K562 (cell line): ENCODE measurements at places on chromosomes 2 and 18.

DNA sequence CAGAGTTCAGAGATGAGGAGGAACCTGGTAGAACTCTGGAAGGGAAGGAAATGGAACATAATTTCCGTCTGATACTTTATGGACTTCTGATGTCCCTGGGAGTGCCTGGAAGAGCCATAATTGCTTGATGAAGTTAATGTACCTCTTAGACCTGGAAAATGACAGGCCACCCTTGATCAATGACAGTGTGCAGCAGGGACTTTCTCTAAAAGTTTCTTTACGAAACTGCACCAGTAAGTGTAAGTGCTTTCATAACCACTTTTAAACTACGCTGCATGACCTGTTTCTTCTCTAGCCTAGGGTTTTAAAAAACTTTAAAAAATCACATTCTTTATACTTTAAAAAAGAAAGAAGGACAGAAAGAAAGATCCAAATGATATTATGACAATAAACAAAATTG is 164.5 kb downstream of the LPIN1 start:
- DNase-seq, result no peak
- H3K36me3 ChIP-seq, result no peaks in the 10 kb centered on the region
- H3K27ac ChIP-seq, result no peak overlapping the region
- no peak overlapping the region for H3K4me3 ChIP-seq

DNA sequence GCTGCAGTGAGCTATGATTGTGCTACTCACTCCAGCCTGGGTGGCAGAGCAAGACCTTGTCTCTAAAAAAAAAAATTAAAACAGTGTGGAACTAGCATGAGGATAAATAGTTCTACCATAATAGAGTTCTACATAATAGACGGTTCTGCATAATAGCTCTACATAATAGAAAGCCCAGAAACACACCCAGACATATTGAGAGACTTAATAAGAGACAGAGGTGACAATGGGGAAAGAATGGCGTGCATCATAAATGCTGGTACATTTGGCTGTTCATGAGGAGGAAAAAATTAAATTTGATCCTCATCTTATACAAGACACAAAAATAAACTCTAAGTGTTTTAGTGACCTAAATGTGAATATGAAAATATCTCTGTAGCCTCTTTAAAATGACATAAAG is 58.5 kb downstream of the PTRHD1 start:
- no peak for DNase-seq
- H3K36me3 ChIP-seq, result peaks cover 3% of the 10 kb centered on the region; the same call in 1 of the 3 replicates
- no peak overlapping the region for H3K27ac ChIP-seq
- no peaks in the 10 kb centered on the region for H3K4me1 ChIP-seq
- H3K4me3 ChIP-seq, result no peak overlapping the region

- no peaks in the 10 kb centered on the region for H3K27me3 ChIP-seq
- DNase-seq, result no peak
- H3K4me1 ChIP-seq, result no peaks in the 10 kb centered on the region
- H3K36me3 ChIP-seq, result no peaks in the 10 kb centered on the region
Observed at GRCh38 chr2:138512672-138513071, 11.1 kb downstream of the SPOPL start.

DNA sequence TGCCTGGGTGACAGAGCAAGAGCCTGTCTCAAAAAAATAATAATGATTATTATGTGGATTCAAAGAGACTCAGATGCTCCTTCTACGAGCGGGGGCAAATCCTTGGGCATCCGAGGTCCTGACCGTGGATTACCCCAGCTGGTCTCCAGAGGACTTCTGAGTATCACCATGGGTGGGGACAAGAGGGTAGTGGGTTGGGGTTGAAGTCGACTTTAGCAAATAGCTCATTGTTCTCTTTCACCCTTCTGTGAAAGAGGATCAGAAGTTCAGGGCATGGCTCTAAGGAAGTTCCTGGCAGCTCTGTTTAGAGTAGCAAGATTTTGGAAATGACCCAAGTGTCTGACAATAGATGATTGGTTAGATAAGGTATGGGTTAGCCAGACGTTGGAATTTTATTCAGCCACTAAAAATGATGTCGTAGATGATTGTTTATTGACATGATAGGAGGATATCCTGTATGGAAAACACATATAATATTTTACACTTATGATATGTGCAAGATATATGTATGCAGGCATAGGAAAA is 59.0 kb upstream of the SPRED2 start:
- DNase-seq, result no peak
- H3K27ac ChIP-seq, result no peak overlapping the region
- peaks cover 9% of the 10 kb centered on the region; the same call in 2 of the 3 replicates for H3K4me1 ChIP-seq
- H3K4me3 ChIP-seq, result no peak overlapping the region

GRCh38 chr18:24922491-24922890 is 429.5 kb downstream of the ZNF521 start:
- no peak overlapping the region for H3K27ac ChIP-seq
- no peaks in the 10 kb centered on the region for H3K36me3 ChIP-seq
- no peak overlapping the region for H3K4me3 ChIP-seq
- no peak for DNase-seq
- H3K4me1 ChIP-seq, result no peaks in the 10 kb centered on the region
- H3K27me3 ChIP-seq, result no peaks in the 10 kb centered on the region; the same call in 1 of the 2 replicates

- H3K36me3 ChIP-seq, result no peaks in the 10 kb centered on the region
- no peak for DNase-seq
- no peak overlapping the region for H3K27ac ChIP-seq
- H3K27me3 ChIP-seq, result no peaks in the 10 kb centered on the region; the same call in 1 of the 2 replicates
- H3K4me3 ChIP-seq, result no peak overlapping the region
Observed at GRCh38 chr18:24725644-24726415, 265.4 kb downstream of the HRH4 start.

DNA sequence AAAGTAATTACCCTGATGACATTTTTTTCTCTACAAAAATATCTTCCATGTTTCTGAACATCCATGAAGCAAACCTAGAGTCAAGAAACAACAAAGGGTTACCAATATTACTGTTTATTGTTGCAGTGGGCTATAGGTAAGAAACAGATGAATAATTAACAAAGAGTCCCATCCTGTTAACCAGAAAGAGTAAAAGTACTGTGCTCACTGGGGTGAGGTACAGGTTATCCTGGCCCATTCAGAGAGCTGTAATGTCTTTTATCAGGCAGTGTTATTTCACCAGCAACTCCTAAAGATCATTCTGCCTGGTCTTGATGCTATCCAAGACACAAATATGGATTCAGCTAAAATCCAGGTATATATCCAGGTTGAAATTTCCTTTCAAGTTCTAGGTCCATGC is 754.9 kb downstream of the SATB2 start:
- H3K36me3 ChIP-seq, result no peaks in the 10 kb centered on the region
- H3K27me3 ChIP-seq, result no peaks in the 10 kb centered on the region
- H3K27ac ChIP-seq, result no peak overlapping the region
- no peaks in the 10 kb centered on the region for H3K4me1 ChIP-seq
- H3K4me3 ChIP-seq, result no peak overlapping the region
- DNase-seq, result no peak

- no peak overlapping the region for H3K4me3 ChIP-seq
- DNase-seq, result no peak
- no peaks in the 10 kb centered on the region for H3K4me1 ChIP-seq
- no peaks in the 10 kb centered on the region for H3K36me3 ChIP-seq
- no peak overlapping the region for H3K27ac ChIP-seq
- no peaks in the 10 kb centered on the region for H3K27me3 ChIP-seq
Observed at GRCh38 chr2:4618141-4618540, 914.8 kb downstream of the DCDC2C start.

DNA sequence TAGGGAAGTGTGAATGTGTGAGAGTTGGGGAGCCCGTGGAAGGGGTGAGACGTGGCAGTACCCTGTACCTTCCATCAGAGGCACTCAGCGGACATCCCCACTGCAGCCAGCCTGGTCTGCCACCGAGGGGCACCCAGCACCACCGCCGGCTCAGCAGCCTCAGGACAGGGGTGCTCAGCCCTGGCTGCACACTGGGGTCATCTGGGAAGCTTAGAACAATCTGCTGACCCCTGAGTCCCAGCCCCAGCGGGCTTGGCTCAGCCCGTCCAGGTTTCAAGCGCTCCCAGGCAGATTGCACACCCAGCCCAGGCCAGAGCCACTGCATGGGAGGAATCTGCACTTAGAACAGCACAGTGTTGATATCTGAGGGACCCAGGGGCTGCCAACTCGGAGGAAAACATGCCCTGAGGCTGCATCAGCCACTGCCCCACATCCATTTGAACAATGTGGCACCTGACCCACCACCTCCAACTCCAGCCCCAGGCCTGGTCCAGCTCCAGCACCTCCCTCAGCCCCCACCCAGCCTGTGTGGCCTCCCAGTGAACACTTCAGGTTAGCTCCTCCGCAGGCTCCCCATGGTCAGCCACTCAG is 147.1 kb upstream of the OTOS start:
- peaks cover 2% of the 10 kb centered on the region; the same call in 2 of the 3 replicates for H3K27me3 ChIP-seq
- no peak overlapping the region for H3K27ac ChIP-seq
- no peak for DNase-seq
- H3K4me3 ChIP-seq, result no peak overlapping the region
- no peaks in the 10 kb centered on the region for H3K4me1 ChIP-seq

- H3K27me3 ChIP-seq, result no peaks in the 10 kb centered on the region
- H3K4me1 ChIP-seq, result peaks cover 5% of the 10 kb centered on the region; the same call in 2 of the 3 replicates
- no peak overlapping the region for H3K4me3 ChIP-seq
- DNase-seq, result no peak
- peaks cover 67% of the 10 kb centered on the region for H3K36me3 ChIP-seq
- no peak overlapping the region for H3K27ac ChIP-seq
Observed at GRCh38 chr2:106160786-106161261, 33.3 kb downstream of the UXS1 start.

- no peak overlapping the region for H3K27ac ChIP-seq
- H3K4me1 ChIP-seq, result no peaks in the 10 kb centered on the region
- H3K36me3 ChIP-seq, result no peaks in the 10 kb centered on the region
- no peak for DNase-seq
Observed at GRCh38 chr2:211611061-211611518, 927.5 kb downstream of the ERBB4 start.

- no peaks in the 10 kb centered on the region for H3K36me3 ChIP-seq
- H3K4me3 ChIP-seq, result no peak overlapping the region
- DNase-seq, result no peak
- no peak overlapping the region for H3K27ac ChIP-seq
Observed at GRCh38 chr2:193687195-193687594, 1492.5 kb upstream of the TMEFF2 start.

DNA sequence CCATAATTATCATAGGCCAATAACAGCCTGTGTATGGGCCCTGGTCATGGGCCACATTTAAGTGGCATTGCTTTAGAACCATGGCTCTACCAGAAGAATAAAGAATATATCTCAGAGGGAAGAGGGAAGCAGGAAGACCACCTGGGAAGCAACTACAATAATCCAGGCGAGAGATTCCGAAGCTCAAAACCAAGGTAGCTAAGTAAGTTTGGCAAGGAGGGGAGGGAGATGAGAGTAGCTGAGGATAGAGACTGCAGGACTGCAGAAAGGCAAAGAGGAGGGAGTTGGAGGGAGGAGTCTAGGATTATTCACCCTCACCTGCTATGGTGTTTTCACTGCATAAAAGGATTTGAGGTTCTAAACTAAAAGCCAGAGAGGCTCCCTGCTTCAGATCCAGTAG is 293.5 kb downstream of the SETBP1 start:
- H3K4me1 ChIP-seq, result no peaks in the 10 kb centered on the region
- H3K36me3 ChIP-seq, result no peaks in the 10 kb centered on the region
- H3K27me3 ChIP-seq, result no peaks in the 10 kb centered on the region
- no peak for DNase-seq
- H3K27ac ChIP-seq, result no peak overlapping the region

GRCh38 chr2:42309366-42309765 is 51.7 kb downstream of the COX7A2L start:
- H3K36me3 ChIP-seq, result peaks cover 11% of the 10 kb centered on the region; the same call in 2 of the 3 replicates
- no peak for DNase-seq
- H3K4me1 ChIP-seq, result no peaks in the 10 kb centered on the region

GRCh38 chr18:73038336-73038735 is 170.5 kb upstream of the NETO1 start:
- H3K36me3 ChIP-seq, result no peaks in the 10 kb centered on the region
- no peaks in the 10 kb centered on the region for H3K27me3 ChIP-seq
- H3K27ac ChIP-seq, result no peak overlapping the region
- DNase-seq, result no peak
- H3K4me3 ChIP-seq, result no peak overlapping the region

GRCh38 chr2:100359576-100359975 is 37.3 kb upstream of the LONRF2 start:
- H3K27ac ChIP-seq, result no peak overlapping the region
- no peaks in the 10 kb centered on the region for H3K4me1 ChIP-seq
- H3K36me3 ChIP-seq, result no peaks in the 10 kb centered on the region
- no peaks in the 10 kb centered on the region for H3K27me3 ChIP-seq
- H3K4me3 ChIP-seq, result no peak overlapping the region

- H3K27ac ChIP-seq, result no peak overlapping the region
- no peaks in the 10 kb centered on the region for H3K27me3 ChIP-seq
- DNase-seq, result no peak
- no peaks in the 10 kb centered on the region for H3K4me1 ChIP-seq
Observed at GRCh38 chr2:227821043-227821942, 7.7 kb downstream of the CCL20 start.

- H3K4me3 ChIP-seq, result no peak overlapping the region
- H3K4me1 ChIP-seq, result peaks cover 3% of the 10 kb centered on the region; the same call in 1 of the 3 replicates
- no peaks in the 10 kb centered on the region for H3K27me3 ChIP-seq
- DNase-seq, result no peak
Observed at GRCh38 chr2:216908300-216908699, 48.4 kb upstream of the TNP1 start.

- H3K27me3 ChIP-seq, result no peaks in the 10 kb centered on the region
- H3K27ac ChIP-seq, result no peak overlapping the region
- H3K4me1 ChIP-seq, result no peaks in the 10 kb centered on the region
- no peaks in the 10 kb centered on the region for H3K36me3 ChIP-seq
- no peak for DNase-seq
Observed at GRCh38 chr2:21580391-21580790, 456.6 kb downstream of the TDRD15 start.
